Motor neuron (in vitro differentiated cells): ENCODE measurements at places on chromosomes 7 and 10.
A peak's percentile ranks its signal among the peaks of the same experiment; 100 is the strongest.

- ATAC-seq, result no peak
Measured at GRCh38 chr7:71504697-71505441, 372.9 kb downstream of the GALNT17 start.

DNA sequence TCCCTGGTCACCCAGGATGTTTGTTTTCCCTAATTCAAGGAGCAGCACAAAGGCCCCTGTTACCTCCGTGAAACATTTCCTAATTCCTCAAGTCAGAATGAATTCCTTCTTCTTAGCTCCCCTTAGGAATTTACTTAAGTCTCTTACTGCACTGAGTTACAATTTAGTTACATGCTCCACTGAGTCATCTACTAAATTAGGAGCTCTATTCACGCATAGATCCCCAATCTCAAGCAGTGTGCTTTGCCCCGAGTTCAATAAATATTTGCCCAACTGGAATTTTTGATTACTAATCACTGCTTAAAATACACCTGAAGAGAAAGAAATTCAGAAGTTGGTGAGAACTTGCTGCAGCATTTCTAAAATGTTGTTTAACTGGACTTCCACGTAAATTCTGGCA lies 329.4 kb upstream of the MYO3A start:
- no peak for ATAC-seq

- no peak for ATAC-seq
Measured at GRCh38 chr7:46478046-46478445, 557.0 kb upstream of the IGFBP3 start.

GRCh38 chr7:47338026-47338425 lies 243.9 kb downstream of the TNS3 start:
- no peak for ATAC-seq

GRCh38 chr7:318878-319661 lies 29.1 kb downstream of the FOXL3 start:
- ATAC-seq, result no peak

- no peak for ATAC-seq
Measured at GRCh38 chr10:90872648-90873020, 860 bp downstream of the RPP30 start.

GRCh38 chr7:42212541-42213090 lies 24.4 kb downstream of the GLI3 start:
- ATAC-seq, result no peak

- ATAC-seq, result no peak
Measured at GRCh38 chr7:156589808-156590207, 50.8 kb upstream of the RNF32 start.

DNA sequence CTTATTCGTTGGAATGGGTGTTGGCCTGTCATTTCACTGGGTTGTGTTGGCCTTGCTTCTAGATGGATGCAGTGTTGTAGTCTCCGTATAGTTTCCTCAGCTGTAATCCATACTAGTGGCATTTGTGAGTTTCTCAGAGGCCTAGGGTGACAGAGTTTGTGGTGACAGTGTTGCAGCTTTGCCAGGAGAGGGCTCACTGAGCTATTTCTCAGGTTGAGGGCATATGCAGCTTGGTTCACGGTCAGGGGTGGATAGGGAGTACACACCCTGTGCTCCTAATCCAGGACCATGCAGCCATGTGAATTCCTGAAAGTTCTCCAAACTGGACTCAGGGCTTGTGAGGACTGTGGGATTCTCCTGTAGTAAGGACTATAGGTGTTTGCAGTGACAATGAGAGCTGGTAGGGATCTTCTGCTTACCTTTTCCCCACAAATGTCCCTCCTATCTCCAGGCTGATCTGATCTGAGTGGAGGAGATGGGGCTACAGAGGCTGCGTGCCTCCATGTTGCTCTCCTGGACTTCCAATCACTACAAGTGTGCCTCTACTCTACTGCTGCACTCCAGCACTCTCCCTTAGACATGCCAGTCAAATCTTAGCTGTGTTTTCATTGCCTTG lies 229.0 kb downstream of the STK31 start:
- ATAC-seq, result peak; percentile 79
